Retinal pigment epithelial cell (primary cell): ENCODE measurements at places on chromosomes 11 and 22.

GRCh38 chr11:119376197-119376847 is 5.2 kb downstream of the USP2 start:
- no peak for DNase-seq

DNA sequence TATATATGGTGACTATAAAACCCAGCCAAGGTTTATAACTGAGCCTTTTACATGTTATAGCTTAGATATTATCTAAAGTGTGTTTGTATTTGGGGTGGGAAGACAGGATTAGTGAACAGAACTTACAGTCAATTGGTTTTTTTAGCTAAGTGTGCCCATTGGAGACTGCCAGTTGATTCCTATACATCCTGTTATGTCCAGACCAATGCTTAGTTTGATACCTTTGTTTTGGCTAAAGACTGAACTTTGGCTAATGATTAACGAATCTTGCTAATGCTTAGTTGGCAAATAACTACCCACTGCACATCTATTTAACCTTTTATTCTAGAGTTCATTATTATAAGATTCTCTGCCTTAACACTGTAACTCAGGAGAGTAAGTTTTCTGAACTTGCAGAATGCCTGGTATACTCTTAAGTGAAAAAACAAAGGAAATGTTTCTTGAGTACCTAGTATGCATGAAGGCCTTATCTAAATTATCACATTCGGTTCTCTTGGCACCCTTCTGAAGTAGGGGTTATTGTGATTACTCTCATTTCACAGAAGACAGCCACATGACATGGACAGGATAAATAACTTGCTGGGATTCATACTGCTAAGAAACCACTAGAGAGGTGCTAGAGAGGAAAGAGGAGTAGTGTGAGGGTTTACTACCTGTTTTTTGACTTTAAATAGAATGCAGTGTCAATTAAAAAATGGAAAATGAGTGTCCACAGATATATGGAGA is 54.0 kb downstream of the KREMEN1 start:
- no peak for DNase-seq

- no peak for DNase-seq
Observed at GRCh38 chr22:48218889-48219420, 1456.5 kb downstream of the TBC1D22A start.

DNA sequence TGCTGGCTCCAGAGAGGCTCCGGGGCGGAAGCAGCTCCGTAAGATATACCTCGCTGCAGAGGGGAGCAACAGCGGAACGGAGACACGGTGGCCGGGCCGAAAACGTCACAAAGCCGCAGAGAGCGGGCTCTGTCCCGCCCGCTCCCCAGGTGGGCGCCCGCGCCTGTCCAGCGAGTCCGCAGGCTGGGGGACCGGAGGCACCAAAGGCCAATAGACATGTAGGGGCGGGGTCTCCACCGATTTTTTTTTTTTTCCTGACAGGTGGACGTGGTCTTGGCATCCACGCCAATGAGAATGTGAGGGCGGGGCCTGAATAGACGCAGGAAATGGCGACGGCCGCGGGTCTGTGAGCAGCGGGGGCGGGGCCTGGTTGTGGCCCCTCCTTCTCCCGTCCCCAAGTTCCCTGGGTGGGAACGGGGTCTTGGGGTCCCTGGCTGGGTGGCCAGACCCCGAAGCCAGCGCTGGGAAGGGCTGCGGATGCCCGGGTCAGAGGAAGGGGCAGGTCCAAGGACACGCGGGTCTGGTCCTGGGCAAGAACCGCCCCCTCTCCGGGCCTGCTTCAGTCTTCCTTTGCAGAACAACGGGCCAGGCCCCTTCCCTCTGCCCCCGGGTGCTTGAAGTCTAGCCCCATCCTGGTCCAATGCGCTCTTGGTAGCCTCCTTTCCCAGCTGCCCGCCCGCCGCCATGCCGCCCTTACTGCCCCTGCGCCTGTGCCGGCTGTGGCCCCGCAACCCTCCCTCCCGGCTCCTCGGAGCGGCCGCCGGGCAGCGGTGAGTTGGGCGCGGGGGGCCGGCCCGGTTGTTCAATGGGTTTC is at the start of gene DNAJC4:
DNAJC4 (plus strand) TSS at position 378 of the 814 bp plus-strand sequence; CDS start at position 685, 307 bp downstream.
- peak; percentile 72 for DNase-seq

DNA sequence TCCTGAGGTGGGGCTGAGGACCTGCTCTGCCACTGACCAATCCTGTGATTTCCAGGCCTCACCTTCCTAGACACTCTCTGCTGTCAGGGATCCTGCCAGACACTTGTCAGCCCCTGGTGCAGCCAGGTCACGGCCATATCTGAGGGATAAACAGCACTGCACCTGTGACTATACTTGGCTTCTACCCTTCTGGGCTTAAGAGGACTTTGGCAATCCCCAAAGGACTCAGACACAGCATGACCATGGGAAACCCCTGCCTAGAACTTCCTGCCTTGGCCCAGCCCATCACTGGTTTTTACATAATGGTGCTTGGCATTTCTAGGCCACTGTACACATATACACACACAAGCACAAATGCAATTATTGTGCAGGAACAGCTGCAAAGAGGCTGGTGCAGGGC is 11.6 kb upstream of the OLFML1 start:
- DNase-seq = no peak
